ENCODE measurements at places on chromosomes 2 and 18. TPM values are rescaled to one million over a fixed set of nuclear protein-coding genes. Genes with fewer than 3 reads are reported as not detected.
A peak's percentile ranks its signal among the peaks of the same experiment; 100 is the strongest.

DNA sequence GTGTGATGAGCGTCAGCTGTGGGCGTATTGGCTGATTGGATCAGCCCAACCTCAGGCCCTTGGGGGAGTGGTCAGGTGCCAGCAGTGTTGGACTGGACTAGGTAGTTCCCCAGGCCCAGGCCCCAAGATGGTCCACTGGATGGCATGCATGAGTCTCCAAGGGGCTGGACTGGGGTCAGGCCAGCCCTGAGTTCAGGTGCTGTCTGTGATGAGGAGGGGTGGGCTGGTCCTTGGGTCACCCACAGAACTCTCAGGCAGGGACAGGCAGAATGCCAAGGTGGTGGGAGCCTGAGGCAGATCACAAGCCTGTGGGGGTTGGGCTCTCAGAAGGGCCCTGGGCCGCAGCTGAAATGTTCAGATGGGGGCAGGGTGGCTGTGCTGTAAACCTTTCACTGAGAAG lies 59.5 kb upstream of the THUMPD2 start:
- no peak for DNase-seq

Gene PELI1
- polyA plus RNA-seq: 7.5 TPM

- no peak for DNase-seq
Observed at GRCh38 chr2:105177536-105178254, 63.8 kb upstream of the GPR45 start.

DNA sequence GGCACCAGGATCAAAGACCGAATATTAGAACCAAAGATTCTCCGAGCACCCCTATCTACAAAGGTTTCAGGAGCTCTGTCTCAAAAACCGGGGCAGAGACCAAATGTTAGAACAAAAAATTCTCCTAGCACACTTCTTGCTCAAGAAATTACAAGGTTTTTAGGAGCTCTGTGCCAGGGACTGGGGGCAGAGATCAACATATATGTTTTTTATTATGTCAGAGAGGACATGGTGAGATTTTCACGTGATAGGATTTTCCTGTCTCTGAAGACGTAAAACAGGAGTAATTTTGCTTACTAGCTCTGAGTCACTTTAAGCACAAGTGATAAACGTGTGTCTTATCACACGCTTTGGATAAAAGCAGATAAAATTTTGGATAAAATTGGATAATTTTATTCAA lies 34.8 kb upstream of the ODC1 start:
- DNase-seq: no peak

DNA sequence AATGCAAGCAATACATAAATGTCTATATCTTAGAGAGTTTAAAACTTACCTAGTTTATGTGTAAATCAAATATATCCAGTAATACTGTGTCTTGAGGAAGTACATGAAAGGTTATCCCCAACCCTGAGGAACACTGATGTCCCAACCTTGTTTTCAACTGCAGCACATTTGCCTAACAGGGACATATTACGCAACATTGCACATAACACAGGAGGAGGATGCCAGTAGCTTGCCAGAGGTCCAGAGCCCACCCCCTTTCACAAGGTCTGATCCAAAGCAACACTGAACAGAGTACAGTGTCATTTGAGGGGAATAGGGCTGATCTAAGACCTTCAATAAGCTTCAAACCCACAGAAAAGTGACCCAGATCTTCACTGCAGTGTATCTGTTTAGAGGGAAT lies 678.5 kb downstream of the ARHGAP15 start:
- no peak for DNase-seq

DNA sequence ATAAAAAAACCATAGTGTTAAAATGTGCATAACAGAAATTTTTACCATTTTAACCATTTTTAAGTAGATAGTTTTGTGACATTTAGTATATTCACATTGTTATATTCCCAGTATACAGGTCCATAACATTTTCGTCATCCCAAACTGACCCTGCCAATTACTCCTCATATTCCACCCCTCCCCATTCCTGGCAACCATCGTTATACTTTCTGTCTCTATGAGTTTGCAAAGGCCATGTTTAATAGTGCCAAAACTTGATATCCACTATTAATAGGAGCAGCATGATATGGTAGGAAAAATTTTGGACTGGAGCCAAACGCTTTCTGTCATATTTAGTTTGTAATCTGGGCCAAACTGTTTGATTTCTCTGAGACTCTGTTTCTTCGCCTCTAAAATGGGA lies 30.9 kb downstream of the PLCL1 start:
- no peak for DNase-seq

Gene KIF5C
- 0.28 TPM for polyA plus RNA-seq

Gene IL18RAP
- polyA plus RNA-seq: 0.42 TPM

Gene SPC25
- polyA plus RNA-seq: 0.14 TPM

- DNase-seq: no peak
Observed at GRCh38 chr2:75503048-75503607, 57.6 kb downstream of the EVA1A start.

Gene KIF3C
- 1.8 TPM for polyA plus RNA-seq

DNA sequence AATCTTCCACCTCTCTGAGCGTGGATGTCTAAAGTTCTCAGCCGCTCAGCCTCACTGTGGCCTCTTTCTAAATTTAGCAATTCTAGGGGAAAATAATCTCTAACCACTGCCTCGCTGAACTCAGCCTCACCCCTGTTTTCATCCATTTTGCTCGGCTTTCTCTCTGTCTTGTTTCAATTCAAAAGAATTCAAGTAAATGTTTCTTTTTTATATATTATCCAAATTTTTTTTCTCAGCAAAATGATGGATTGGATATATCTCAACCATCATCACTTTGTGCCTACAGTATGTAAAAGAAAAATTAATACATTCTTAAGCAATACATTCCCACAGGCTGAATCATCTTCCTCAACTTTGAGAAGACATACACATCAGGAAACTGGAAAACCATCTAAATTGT lies 24.0 kb upstream of the GALNT5 start:
- no peak for DNase-seq

DNA sequence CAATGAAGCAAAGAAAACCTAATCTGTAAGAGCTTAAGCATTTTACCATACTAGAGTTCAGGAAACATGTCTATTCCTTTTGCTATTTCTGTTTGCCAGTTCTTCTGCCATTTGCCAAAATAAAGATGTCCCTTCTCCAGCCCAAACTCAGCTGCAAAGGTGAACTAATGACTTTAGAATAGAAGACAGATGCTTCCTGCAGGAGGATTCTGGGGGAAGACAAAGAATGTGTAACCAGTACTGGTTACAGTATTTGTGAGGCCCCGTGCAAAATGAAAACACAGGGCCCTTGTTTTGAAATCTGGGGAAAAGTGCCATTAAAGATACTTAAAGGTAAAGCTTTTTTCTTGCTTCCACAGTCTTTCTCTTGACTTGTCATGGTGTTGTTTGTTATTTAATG lies 34.3 kb upstream of the MTX2 start:
- DNase-seq: no peak

Gene PHLPP1
- polyA plus RNA-seq: 1.7 TPM

GRCh38 chr18:44654573-44654972 lies 26.1 kb upstream of the SETBP1 start:
- no peak for DNase-seq

Gene COLEC12
- 2.2 TPM for polyA plus RNA-seq

DNA sequence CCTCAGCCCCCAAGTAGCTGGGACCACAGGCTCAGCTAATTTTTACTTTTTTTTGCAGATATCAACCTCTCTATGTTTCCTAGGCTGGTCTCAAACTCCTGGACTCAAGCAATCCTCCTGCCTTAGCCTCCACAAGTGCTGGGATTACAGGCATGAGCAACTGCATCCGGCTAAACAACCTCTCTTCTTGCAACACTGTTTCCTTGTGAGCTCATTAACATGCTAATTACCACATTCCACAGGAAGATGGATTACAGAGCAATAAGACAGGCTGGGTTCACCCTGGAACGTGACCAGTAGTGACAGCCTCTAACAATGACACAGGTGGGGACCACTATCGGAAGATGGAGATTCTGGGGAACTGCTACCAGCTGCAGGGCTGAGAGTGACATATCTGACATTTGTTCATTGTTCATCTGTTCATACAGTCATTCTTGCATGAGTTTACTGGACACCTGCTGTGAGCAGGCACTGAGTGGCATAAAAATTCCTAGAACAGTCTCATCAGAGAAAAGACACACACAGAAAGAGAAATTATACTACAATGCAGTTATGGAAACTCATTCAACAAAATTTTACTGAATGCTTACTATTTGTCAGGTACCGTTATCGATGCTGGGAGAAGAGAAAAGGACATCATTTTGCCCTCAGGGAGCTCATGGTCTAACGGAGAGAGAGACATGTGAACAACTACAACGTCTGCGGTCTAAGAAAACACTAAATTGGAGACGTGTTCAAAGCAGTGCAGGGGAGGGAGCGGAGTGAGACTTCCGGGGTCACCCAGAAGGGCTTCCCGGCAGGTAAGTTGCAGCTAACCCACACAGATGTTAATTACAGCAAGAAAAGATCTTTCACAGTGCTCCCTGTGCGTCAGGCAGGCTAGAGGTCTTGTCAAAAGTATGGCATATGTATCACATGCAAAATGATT lies 37.6 kb downstream of the PROC start:
- DNase-seq: no peak

- no peak for DNase-seq
Observed at GRCh38 chr2:69811591-69811990, 17.9 kb upstream of the GMCL1 start.

DNA sequence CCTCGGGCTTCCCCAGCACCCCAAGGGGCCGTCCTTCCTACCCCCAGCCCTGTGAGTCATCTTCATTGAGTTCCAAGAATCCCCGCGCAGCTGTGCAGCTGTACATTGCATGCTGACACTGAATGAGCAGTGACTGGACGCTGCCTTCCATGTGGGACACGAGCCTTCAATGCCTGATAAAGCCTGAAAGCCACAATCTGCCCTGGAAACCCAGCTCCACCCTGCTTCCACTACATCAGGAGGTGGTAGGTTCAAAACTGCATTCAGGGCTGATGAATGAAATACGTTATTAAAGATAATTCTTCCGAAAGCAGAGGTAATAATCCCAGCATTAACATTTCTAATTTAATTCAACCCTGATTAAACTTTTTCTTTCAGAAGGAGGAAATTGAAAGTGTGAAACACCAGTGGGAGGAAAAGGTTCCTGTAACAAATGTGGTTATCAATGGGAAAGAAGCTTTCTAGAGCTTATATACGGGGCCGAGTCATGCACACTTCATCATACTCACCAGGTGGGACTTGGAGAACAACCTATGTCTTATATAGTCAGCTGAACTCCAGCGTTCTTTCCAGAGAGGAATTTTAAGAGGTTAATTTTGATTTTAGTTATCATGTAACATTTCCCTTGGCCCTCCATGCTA lies 360.1 kb downstream of the LPIN1 start:
- peak; percentile 80 for DNase-seq

- DNase-seq: no peak
Observed at GRCh38 chr2:146414456-146414855, 1430.4 kb upstream of the ACVR2A start.

DNA sequence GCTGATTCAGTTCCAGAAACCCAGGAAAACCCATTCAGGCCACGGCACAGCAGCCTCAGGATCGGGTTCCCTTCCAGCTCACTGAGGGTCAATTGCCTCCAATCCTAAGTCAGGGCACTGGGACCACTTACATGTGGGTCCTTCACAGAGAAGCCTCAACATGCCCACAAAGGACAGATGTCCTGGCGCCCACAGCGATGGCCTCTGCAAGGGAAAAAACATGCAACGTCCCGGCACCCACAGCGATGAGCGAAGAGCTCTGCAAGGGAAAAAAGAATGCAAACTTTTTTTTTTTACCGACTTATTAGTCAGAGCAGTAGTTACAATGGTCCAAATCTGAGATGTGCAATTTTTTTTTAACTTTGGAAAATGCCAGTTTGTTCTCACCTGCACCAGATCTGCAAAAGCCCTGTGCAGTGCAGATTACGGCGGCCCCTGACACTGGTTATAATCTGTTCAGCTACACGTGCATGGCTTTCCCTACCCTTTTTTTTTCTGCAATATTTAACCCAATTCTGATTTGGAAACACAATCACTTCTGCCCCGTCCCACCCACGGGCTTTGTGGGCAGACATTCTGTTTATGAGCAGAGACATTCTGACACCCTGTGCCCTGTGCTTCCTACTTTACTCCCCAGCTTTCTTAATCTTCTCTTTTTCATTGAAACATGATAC lies 159.3 kb upstream of the SALL3 start:
- DNase-seq: no peak

- DNase-seq: no peak
Observed at GRCh38 chr2:99857372-99857771, 285.0 kb downstream of the AFF3 start.

Gene GPR39
- polyA plus RNA-seq: 0.11 TPM

- DNase-seq: no peak
Observed at GRCh38 chr2:120206022-120206581, 17.1 kb downstream of the TMEM185B start.

Gene CRYBA2
- not detected for polyA plus RNA-seq

Gene CD8B2
- not detected for polyA plus RNA-seq

DNA sequence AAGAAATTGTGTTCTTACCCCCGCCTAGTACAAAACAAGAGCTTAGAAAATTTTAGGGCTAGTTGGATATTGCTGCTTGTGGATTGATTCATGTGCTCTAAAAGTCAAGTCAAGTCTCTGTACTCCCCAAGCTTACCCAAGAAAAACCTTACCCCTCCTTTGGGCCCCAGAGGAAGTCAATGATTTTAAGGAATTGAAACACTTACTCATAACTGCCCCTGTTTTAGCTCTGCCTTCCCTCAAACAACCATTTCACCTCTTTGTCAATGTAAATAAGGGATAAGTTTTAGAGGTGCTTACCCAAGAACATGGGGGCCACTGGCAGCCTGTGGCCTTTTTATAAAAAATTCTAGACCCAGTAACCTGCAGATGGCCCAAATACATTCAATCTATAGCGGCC lies 136.6 kb upstream of the RMP24 start:
- DNase-seq: no peak

Gene PCARE
- 0.10 TPM for polyA plus RNA-seq

Gene CYTIP
- 1.00 TPM for polyA plus RNA-seq

DNA sequence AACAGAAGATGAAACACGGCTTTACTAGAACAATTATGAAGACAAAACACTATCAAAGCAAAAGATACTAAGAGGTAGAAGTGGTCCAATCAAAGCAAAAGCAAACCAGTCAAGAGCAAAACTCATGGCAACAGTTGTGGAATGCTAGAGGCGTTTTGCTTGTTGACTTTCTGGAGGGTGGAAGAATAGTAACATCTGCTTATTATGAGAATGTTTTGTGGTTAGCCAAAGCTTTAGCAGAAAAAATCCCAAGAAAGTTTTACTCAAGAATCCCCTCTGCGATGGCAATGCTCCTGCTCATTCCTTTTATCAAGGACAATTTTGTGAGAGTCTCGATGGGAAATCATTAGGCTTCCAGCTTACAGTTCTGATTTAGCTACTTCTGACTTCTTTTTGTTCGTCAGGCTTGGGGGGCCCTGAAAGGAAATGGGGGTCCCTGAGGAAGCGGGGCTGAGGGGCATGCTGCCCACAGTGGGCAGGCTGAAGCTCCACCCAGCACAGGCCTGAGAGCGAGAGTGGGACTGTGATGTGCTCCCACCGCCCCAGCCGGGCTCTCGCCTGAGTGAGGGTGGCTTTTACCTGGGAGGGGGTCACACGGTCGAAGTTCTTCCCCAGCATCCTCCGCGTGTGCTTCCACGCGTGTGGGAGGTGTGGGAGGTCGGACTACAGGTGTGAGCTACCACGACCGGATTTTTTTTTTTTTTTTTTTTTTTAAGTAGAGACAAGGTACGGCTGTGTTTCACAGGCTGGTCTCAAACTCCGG lies 49.0 kb upstream of the MC4R start:
- DNase-seq: no peak

All from heart left ventricle (tissue), 16 donors.